CD14-positive monocyte (primary cell): ENCODE measurements at places on chromosomes 3 and 15.

- DNase-seq = peak; percentile 82
Observed at GRCh38 chr3:23071758-23072157, 131.4 kb upstream of the UBE2E2 start.

GRCh38 chr3:43923104-43923882, 232.6 kb downstream of the ABHD5 start:
- no peak for DNase-seq

- no peak for DNase-seq
Observed at GRCh38 chr3:128353991-128354687, 112.6 kb downstream of the DNAJB8 start.

- no peak for DNase-seq
Observed at GRCh38 chr3:157098823-157099185, 61.1 kb downstream of the CCNL1 start.

DNA sequence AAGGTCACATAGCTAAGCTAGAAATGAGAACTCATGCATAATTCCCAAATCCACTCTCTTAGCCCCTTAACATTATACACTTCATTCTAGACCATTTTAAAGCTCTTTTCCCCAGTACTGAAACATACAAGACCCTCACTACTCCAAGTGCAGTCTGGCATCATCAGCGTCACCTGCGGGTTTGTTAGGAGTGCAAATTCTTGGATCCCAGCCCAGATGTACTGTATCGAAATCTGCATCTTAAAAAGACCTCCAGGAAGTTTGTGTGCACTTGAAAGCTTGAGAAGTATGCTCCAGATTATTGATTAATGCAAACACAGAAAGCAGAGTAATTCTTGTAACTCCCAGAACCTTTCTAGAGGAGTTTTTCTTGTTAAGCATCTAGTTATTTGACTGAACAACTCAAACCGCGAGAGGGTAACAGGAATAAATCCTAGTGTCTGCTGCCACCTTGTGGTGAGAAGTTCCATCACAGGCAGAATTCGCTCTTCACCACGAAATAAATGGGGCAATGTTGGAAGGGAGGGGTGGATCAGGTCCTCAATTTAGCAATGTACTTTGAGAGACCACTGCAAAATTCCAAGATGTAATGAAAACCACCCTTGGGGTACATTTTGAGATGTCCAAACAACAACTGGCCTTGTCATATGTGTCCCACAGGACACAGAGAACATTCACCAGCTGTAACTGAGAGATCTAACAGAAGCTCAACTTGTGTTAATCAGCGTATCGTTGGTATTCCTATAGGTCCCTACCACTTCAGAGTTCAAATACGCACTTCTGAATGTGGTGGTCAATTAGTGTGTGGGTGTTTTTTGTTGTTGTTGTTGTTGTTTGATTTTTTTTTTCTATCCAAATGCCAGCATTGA, 583 bp upstream of the C3orf49 start:
- DNase-seq = peak; percentile 56

DNA sequence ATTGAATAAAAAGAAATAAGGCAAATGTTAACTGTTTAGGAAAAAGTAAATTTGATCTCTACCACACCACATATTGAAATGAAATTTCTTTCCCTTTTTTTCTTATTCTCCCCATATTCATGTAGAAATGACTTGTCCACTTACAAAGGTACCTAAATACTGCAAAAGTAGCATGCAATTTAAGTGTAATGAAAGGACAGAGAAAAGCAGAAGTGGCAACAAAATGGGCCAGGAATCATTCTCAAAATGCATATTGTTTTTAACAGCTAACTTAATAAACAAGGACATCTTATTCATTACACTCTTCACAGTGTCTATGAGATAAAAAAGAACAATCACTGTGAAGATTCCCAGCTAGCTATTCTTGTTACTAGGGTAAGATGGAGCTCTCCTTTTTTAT, 40.6 kb upstream of the FGF7 start:
- DNase-seq = no peak

GRCh38 chr3:115148142-115148790, 1.2 kb upstream of the ZBTB20 start:
- no peak for DNase-seq

GRCh38 chr3:42780892-42781700, 8.0 kb upstream of the CCDC13 start:
- peak; percentile 69 for DNase-seq

- no peak for DNase-seq
Observed at GRCh38 chr3:79086514-79086913, 681.3 kb downstream of the ROBO1 start.

- DNase-seq = no peak
Observed at GRCh38 chr3:119018690-119019463, 15.8 kb downstream of the IGSF11 start.

GRCh38 chr3:45509768-45510129, 84.8 kb upstream of the LIMD1 start:
- DNase-seq = no peak

DNA sequence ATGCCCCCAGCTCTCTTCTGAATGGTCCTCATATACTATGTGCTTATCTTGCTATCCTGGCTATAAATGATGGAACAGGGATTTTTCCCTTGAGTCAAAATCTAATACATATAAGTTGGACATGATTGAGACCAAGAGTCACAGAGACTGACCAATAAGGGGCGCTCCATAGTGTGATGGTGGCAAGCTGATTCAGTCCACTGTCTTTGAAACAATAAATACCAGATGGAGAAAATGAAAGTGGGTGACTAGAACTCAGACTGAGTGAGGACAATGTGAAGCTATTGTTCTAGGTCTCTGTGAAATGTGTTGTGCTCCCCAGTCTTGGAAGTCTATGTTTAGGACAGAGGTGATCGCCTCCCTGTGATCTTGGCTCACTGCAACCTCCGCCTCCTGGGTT, 10.6 kb upstream of the FSTL1 start:
- no peak for DNase-seq

DNA sequence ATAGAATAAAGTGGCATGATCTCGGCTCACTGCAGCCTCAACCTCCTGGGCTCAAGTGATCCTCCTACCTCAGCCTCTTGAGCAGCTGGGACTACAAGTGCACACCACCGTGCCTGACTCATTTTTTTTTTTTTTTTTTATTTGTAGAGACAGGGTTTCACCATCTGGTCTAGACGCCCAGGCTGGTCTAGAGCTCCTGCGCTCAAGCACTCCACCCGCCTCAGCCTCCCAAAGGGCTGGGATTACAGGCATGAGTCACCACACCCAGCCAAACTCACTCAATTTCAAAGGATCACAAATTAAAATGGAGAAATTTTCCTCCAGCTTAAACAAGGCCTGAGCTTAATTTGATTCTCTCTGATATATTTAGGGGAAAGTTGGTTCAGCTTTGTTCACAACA, 27.3 kb upstream of the NMB start:
- peak; percentile 36 for DNase-seq

- DNase-seq = peak; percentile 30
Observed at GRCh38 chr3:190205739-190206138, 85.0 kb upstream of the P3H2 start.
